ENCODE measurements at places on chromosomes 6 and 20.
A peak's percentile ranks its signal among the peaks of the same experiment; 100 is the strongest.

- DNase-seq = peak; percentile 91
Observed at GRCh38 chr20:44495257-44495656, 19.6 kb downstream of the TTPAL start.

- no peak for DNase-seq
Observed at GRCh38 chr6:150314230-150315188, 54.3 kb upstream of the IYD start.

- no peak for DNase-seq
Observed at GRCh38 chr20:16446991-16447390, 126.3 kb downstream of the KIF16B start.

DNA sequence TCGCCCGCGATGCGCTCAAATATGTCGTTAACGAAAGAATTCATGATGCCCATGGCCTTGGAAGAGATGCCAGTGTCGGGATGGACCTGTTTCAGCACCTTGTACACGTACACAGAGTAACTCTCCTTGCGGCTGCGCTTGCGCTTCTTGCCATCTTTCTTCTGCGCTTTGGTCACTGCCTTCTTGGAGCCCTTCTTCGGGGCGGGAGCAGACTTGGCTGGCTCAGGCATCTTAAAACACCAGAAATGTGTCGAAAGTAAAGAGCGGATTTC is 36.4 kb downstream of the HFE start:
- no peak for DNase-seq

GRCh38 chr20:32429343-32429742 is 71.2 kb downstream of the ASXL1 start:
- DNase-seq = no peak

- no peak for DNase-seq
Observed at GRCh38 chr20:25372584-25373336, 17.9 kb downstream of the ABHD12 start.

DNA sequence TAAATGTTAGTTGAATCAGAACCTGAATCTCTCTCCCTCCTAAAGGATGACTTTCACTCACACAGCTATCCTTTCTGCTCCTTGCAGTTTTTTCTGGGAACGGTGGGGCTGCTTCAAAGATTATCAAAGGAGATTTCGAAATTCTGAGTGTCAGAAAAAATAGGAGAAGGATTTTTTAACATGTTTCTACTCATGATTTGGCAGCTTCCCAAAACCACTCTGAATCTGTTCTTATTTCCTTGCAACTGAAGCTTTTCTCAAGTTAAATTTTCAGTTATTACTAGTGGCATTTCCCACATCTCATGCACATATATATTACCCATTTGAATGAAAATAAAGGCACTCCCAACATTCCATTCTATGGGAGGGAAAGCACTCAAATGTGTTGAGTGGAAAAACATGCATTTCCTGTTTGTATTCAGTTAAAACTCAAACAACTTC is 123.6 kb downstream of the LCA5 start:
- no peak for DNase-seq

- DNase-seq = no peak
Observed at GRCh38 chr6:83767033-83767432, 58.1 kb upstream of the SNAP91 start.

- DNase-seq = no peak
Observed at GRCh38 chr6:34065466-34066217, 80.2 kb downstream of the GRM4 start.

DNA sequence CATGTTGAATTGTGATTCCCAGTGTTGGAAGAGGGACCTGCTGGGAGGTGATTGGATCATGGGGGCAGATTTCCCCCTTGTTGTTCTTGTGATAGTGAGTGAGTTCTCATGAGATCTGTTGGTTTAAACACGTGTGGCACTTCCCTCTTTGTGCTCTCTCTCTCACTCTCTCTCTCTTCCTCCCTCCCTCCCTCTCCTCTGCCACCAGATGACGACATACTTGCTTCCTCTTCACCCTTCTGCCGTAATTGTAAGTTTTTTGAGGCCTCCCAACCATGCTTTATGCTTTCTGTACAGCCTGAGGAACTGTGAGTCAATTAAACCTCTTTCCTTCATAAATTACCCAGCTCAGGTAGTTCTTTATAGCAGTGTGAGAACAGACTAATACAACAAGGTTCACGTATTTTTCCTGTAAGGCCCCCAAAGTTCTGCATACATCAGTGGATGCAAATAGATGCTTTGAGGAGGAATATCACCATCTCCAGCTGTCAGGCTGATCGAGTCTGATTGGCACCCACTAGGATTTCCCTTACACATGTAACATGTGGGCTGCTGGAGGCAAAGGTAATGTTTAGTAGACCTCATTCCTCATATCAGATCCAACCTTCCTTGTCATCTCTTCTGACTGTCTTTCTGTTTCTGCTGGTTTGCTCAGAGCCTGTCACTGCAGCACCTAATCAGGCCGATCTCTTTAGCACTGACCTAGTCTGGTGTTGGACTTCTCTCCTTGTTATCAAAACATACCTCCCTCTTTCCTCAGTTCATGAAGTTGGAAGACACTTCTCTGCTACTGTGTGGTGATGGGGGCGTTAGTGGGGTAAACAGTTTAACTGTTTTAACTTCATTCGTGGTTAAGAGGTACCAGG is 54.3 kb upstream of the BACH2 start:
- peak; percentile 96 for DNase-seq

GRCh38 chr20:32585586-32586127 is 524 bp upstream of the NOL4L start:
- DNase-seq = no peak

- no peak for DNase-seq
Observed at GRCh38 chr6:143195349-143195845, 134.7 kb downstream of the AIG1 start.

DNA sequence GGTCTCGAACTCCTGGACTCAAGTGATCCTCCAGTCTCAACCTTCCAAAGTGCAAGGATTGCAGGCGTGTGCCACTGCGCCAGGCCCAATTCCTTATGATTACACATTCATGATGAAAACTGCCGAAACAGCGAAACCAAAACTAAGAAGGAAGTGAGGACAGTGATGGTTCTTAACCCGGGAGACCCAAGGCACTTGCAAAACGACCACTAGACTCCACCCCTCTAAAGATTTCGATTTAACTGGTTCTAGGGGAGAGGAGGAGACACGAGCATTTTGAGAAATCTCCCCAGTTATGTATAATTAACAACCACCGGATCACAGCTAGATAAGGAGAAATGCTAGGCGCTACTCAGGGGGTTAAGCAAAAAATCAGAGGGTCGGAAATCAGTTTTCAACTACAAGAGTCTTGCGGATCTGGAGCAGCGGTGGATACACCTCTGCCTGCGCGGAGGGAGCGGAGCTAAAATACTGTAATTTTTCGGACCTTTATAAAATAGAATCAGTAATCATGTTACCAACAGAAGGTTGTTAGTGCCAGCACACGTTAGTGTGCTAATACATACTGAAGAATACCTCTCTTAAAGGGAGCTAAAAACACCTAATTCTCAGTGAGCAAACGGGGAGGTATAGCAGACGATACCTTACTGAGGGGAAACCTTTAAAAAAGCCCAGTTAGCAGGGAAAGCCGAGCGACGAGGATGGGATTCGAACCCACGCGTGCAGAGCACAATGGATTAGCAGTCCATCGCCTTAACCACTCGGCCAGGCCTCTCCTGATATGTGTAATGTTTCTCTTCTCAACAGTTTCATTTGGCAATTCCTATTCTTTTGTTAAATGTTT is 60.0 kb upstream of the BTN3A2 start:
- peak; percentile 91 for DNase-seq

DNA sequence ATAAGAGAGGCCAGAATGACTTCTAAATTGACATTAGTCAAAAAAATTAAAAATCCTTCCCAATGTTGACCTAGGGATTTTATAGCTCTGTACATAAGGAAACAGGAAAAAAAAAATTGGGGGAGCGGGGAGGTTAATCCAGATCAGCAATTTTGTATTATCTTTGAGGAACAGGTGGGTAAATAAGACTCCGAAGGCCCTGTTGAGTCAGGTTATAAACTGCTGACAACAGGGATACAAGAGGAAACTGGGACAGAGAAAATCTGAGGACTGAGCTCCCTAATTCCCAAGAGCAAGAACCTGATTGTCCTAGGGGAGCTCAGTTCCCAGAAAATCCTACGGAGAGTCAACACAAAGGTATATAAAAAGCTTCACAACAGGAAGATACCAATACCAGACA is 26.8 kb upstream of the CRIP3 start:
- DNase-seq = no peak

GRCh38 chr6:153976921-153977693 is 61.9 kb upstream of the OPRM1 start:
- DNase-seq = no peak

- peak; percentile 91 for DNase-seq
Observed at GRCh38 chr20:45993197-45993951, 15.3 kb upstream of the MMP9 start.

- peak; percentile 81 for DNase-seq
Observed at GRCh38 chr6:166333172-166333995, 9.0 kb downstream of the SFT2D1 start.

DNA sequence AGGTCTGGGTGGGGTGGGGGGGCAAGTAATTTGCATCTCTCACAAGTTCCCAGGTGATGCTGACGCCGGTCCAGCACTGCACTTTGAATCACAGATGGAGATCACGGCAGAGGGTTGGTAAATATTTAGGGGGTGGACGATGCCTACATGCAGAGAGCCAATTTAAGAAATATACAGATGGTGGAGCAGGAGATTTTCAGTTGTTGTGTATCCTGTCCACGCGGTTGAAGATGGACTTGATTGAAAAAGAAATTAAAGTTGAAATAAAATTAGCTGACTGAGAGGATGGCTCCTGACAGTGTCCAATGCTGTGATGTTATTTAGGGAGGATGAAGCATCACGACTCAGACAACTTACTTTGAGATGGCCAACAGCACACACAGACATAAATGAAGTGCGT is 74.6 kb downstream of the PHACTR3 start:
- no peak for DNase-seq

GRCh38 chr6:27149150-27149549 is 98.4 kb upstream of the PRSS16 start:
- no peak for DNase-seq

DNA sequence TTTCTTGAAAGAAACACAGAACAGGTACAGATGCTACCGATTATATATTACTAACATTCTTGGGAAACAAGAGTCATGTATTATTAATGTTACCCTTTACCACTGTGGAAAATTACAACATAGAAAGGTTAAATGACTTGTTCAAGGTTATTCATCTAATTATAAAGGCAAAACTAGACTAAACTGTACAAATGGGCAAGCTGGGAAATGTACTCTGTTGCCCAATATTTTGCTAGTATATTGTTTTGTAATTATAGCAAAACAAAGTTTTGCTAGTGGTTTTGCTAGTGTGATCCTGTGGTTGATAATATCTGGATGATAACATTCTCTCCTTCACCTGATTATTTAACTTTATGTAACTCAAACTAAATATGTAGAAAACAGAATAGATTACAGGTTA is 96.5 kb downstream of the TINAG start:
- DNase-seq = no peak

GRCh38 chr6:13810688-13811446 is 3.5 kb downstream of the MCUR1 start:
- no peak for DNase-seq

- no peak for DNase-seq
Observed at GRCh38 chr6:124056407-124057334, 253.0 kb downstream of the NKAIN2 start.

DNA sequence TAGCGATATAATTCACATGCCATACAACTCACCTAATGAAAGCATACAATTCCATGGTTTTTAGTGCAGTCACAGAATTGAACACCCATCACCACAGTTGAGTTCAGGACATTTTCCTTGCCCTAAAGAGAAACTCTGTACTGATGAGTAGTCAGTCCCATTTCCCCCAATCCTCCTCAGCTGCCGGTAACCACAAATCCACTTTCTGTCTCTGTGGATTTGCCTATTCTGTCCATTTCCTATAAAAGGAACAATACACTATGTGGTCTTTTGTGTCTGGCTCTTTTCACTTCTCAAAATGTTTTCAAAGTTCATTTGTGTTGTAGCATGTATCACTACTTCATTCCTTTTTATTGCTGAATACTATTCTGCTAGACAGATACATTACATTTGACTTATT is 67.9 kb upstream of the TGM3 start:
- DNase-seq = no peak

Measured in AML-193 (cell line).